ENCODE measurements at places on chromosomes 4 and X. TPM values are rescaled to one million over a fixed set of nuclear protein-coding genes. Genes with fewer than 3 reads are reported as not detected.
A peak's percentile ranks its signal among the peaks of the same experiment; 100 is the strongest.

GRCh38 chrX:95640226-95640625 lies 1044.4 kb upstream of the DIAPH2 start:
- no peak for DNase-seq

DNA sequence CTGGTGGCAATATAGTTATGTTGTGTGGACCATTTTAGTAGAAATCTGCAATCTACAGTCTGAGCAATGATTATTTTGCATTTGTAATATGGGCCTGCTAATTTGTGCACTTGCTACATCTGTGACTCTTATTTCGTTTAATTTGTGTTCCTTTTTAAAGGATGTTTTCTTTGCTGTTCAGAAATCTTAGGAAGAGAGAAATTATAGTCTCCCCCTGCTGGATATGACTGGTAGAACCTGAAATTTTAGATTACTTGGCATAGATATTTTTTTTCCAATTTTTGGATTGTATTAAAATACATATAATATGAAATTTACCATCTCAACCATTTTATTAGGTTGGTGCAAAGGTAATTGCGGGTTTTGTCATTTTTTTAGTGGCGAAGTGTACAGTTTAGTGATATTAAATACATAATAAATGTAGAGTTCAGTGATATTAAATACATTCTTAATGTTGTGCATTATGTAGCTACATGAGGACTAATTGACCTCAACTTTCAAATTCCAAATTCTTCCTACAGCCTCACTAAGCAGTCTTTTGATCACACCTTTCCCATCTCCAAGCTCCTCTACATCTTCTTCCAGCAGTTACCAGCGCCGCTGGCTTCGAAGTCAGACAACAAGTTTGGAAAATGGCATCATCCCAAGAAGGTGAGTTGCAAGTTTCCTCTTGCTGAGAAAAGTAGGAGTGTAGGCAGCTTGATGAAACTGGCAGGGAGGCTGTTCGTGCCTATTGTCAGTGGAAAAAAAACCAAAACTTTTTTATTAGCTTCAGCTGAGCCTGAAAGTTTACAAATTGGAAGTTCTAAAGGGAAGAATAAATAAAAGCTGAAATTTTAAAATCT lies 82.2 kb downstream of the FNIP2 start:
- DNase-seq, result peak; percentile 72

DNA sequence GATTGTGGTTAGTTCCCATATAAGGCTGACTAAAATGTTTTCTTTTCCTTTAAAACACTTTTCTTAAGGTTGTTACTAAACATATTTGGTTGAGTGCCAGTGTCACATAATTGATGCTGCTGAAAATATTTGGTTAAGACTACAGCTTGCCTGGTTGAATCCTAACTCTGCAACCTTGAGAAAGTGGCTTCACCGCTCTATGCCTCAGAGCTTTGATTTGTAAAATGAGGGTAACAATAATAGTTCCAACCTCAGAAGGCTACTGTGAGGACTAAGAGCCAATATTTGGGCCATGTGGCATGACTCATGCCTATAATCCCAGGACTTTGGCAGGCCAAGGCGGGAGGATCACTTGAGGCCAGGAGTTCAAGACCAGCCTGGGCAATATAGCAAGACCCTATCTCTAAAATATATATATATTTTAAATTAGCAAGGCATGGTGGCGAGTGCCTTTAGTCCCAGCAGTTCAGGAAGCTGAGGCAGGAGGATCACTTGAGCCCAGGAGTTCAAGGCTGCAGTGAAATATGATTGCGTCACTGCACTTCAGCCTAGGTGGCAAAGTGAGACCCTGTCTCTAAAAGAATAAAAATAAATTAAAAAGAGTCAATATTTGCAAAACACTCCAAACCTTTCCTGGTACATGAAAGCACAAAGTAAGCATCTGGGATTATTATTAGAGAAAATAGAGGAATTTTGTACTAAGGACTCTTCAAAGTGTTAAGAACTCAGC lies 7.1 kb upstream of the NEIL3 start:
- no peak for DNase-seq

GRCh38 chrX:31124536-31124935 lies 52.7 kb upstream of the FTHL17 start:
- DNase-seq, result no peak

- DNase-seq, result no peak
Observed at GRCh38 chrX:96563646-96564045, 121.0 kb upstream of the DIAPH2 start.

DNA sequence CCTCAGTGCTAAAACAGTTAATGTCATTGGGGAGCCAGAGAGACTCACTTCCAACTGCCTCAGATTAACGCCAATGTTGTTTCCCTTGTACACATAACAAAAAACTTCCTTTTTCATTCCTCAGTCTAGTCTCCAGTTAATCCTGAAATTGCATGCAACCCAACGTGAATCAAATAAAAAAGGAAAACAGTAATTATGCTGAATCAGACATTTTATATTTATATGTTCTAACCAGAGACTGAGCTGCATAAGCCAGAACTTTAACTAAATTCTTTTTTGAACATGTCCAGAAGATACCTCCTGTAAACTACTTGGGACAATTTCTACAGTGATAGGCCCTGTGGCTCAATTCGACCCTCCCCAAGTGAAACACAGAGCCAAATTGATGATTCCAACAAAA lies 4.7 kb downstream of the GPC4 start:
- DNase-seq, result no peak

GRCh38 chrX:80817002-80817401 lies 7.3 kb upstream of the BRWD3 start:
- DNase-seq, result no peak

DNA sequence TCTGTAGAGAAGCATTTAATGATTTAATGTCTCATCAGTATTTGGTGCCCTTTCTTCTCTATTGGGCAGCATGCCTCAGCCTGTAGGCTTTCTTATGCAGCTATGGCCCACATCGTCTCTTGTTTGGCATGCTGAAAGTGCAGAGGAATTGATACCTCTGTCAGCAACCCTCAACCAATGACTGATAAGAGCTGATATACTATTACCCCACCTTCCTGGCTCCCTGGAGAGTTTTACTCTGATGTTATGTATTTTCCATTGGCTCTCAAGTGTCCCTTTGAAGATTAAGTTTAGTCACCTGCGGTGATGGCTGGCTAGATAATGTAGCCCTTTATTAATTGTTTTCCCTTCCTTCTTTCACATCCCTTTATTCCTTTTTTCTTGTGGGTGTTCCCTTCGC lies 41.2 kb upstream of the PDHA2 start:
- no peak for DNase-seq

DNA sequence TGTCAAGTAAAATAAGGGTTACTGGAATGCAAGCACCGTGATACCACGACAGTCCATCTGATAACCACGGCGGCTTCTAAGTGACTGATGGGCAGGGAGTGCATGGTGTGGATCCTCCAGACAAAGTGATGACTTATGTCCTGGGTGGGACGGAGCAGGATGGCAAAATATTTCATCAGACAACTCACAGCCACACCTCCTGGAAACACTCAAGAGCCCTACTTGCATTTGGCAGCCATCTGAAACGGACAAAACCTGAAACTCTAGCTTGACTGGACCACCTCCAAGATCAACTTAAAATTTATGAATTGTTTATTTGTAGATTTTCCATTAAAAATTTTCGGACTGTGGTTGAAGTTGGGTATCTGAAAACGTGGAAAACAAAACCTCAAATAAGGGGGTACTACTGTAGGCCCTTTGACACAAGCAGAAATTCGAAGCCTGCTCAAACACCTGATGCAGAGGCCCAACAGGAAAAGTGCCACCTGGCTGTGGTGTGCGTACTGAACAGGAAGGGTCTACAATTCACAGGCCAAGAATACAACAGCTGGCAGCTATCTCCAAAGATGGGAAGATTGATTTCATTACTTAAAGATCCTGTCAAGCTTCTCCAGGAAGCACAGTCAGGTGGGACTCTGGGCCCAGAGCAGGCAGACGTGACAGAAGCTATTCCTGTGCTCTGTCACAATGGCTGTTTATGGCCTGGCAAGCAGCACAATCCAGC lies 26.0 kb downstream of the LRIT3 start:
- no peak for DNase-seq

DNA sequence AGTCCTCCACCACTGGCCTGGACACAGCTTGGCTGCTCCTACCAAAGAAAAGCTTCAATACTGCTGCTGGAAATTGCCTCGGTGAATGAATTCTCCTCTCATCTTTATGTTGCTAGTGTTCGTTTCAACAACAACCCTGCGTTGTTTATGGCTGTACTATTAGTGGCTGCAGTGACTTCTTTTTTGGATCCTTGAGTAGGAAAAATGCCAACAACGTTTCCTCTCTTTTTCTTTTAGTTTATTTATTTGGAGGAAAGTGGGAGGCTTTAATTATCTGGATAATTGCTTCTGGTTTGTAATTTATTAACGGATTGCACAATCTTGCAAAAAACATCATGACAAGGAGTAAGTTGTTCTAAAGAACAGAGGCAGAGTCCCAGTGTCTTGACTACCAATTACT lies 464.1 kb upstream of the TRAM1L1 start:
- DNase-seq, result no peak

- no peak for DNase-seq
Observed at GRCh38 chrX:136666088-136666487, 18.1 kb downstream of the CD40LG start.

DNA sequence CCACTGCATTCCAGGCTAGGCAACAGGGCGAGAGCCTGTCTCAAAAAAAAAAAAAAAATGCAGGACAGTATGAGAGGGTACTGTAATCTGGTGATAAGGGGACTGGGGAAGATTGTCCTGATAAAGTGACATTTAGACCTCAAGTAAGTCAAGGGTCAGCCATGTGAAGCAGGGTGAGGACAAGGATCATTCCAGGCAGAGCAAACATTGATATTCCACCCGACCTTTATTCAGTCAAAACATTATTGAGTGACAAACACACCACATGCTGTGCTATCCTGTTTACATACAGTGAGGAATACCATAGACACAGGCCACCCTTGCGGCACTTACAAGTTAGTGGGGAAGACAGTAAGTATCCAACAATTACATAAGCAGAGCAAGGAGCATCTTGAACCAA lies 64.4 kb downstream of the SLC9A6 start:
- no peak for DNase-seq

GRCh38 chr4:101135371-101136010 lies 211.8 kb downstream of the PPP3CA start:
- no peak for DNase-seq

DNA sequence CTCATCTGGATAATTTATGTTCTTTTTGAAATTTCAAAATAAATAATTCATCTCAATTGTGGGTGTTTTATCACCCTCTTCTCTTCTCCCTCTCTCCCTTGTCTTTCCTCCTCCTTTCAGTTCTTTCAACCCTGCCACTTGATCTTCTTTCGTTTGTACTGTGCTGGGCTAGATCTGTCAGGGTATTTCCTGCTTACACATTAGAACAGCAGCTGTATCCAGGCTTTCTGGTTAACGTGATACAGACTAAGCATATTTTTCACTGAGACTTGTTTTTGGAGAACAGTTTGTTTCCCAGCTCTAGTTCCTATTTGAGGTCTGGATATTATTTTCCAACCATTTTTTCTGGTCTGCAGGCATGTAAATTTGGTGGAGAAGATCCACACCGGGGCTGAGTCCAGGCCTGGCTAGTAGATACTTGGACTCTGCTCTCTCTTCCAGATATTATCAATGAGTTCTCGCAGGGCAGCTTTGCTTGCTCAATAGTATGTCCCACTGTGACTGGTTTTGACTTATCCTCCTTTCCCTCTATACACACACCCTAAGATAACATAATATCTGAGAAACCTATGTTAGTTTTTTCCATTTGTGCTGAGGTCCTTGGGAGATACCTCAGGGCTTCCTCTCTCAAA lies 1310.7 kb upstream of the TENM3 start:
- no peak for DNase-seq

GRCh38 chr4:83767067-83767466 lies 231.2 kb downstream of the GPAT3 start:
- DNase-seq, result no peak

- peak; percentile 76 for DNase-seq
Observed at GRCh38 chr4:139734201-139734874, 68.7 kb downstream of the MGST2 start.

GRCh38 chr4:173990126-173990868 lies 293.2 kb downstream of the FBXO8 start:
- peak; percentile 46 for DNase-seq

Gene RRH
- total RNA-seq, result not detected

Gene CENPVL1
- not detected for total RNA-seq

Gene IL21
- not detected for total RNA-seq

Gene TXK
- total RNA-seq, result not detected

Gene EGFL6
- total RNA-seq, result not detected

Gene PTTG2
- not detected for total RNA-seq

Data from Karpas-422 (cell line).